ENCODE measurements at places on chromosomes 12 and 14.
A peak's percentile ranks its signal among the peaks of the same experiment; 100 is the strongest.

DNA sequence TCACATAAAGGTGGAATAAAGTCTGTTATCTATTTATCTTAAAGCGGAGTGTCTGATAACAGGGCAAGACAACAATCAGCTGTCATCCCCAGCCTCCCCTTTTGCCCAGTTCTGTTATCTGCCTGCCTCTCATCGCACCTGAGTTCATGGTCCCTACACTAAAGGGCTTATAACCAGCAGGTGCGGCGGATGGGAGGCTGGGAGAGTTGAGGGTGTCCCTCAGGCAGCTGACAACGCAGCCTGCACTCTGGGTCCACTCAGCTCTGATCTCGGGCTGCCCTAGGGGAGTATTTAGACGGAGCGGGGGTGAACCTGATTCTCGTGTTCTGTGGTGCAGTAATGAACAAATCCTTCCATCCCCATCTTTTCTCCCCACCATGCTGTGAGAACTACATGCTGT, 34.0 kb upstream of the JDP2 start:
- DNase-seq = no peak

DNA sequence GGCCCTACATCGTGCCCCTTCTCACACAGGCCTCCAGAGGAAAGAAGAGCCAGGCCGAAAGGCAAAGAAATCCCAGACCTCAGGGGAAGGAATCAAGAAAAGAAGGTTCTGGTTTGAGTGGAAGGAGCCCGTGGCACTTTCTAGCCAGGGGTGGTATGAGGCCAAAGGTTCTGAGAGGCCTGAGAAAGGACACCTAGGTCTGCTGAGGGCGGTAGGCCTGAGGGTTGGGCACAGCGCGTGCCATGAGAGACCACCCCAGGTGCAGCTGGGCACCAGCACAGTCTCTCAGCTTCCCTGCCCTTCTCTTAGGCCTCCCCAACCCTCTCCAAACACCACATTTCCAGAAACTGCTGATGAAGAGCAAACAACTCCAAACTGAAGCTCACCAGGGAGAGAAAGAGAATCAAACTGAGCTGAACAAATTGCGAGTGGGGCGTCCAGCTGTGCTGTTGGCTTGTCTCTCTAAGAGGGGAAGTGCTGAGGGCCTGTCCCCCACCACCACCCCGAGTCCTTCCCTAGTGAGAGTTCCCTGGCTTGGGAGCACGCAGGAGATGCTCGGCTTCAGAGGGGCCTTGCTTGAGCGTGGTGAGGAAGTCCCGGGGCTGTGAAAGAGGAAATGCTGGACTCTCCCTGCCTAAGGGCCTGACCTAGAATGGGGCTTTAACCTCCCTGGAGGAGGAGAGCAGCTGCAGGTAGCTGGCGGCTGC, 184.8 kb downstream of the ZFP36L1 start:
- DNase-seq = no peak

- DNase-seq = no peak
These were observed 4.8 kb downstream of the ITGA7 start for GRCh38 chr12:55702861-55703260.

DNA sequence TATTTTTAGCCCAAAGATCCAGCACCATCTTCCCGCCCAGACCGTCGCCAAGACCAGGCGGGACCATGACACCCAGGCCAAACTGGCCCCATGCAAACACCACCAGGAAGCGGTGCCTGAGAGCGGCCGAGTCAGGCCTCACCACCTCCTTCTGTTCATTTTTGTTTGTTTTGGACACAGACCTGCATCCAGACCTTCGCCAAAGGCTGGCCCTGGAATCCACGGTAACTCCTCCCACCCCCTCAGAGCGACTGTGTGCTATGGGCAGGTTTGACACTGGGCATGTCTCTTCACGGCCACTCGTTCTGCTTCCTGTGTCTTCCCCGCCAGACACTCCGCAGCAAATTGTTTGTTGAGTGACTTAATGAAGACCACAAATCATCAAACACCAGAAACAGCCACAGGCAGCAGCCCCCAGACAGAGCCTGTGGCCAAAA, 47.1 kb downstream of the NCOR2 start:
- peak; percentile 66 for DNase-seq

DNA sequence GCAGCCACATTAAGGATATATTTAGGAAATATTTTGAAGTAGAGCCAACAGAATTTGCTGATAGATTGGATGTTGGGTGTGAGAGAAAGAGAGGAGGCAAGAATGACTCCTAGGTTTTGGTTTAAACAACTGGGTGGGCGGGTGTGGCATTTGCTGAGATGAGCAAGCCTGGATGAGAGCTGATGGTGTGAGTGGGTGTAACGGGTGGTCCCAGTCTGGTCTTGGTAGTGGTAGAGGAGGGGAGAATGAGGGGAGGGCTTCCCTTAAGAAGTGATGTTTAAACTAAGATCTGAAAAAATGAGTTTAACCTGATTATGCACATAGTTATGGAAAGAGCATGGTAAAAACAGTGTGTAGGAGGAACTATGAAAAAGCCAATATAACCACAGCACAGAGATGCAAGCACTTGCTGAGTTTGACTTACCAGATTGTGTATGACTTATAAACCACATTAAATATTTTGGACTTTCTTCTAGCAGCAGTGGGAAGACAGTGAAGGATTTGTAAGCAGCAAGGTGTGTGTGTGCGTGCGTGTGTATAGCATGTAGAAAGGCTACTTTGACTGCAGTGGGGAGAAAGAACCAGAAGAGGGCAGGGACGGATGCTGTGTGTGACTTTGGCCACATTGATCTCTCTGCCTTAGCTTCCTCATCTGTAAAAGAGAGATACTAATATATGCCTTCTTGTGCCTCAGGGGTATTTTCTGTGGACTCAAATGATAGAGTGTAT, 139.7 kb downstream of the PRIMA1 start:
- DNase-seq = peak; percentile 15

DNA sequence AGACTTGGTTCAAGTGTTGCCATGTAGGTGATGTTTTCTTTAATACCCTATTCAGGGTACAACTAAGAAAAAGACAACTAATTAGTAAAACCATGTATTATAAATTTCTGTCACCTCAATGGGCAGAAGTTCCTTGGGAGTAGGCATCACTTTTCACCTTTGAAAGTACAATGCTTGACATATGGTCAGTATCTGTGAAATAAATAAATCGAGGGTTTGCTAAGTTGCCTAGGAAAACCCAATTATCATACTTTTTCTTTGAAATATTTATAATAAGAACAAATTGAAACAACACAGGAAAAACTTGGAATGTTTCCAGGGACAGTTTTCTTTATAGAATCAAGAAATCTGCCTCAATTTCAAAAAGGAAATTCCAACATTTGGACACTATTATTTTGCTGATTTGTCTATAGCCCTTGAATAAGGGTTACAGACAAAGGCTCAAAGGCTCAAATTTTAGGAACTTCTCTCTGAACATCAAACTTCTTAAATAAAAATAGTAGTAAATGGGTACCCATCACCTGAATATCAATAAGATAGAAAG, 13.7 kb downstream of the FGD6 start:
- DNase-seq = no peak

- peak; percentile 53 for DNase-seq
These were observed 17.6 kb downstream of the NID2 start for GRCh38 chr14:52051251-52051650.

DNA sequence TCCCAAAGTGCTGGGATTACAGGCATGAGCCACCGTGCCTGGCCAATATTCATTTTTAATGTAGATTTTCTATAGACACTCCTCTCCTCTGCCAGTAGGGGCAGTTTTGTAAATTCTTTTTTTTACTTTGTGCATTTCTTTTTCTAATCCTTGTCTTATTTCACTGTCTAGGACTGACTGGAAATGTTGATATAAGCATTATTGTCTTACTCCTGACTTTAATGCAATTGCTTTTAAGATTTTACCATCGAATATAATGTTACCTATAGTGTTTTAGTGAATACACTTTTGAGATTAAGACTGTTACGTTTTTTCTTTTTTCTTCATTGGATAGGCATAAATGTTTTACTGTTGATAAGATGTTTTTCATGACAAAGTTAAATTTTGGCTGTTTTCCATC, 35.4 kb upstream of the EMP1 start:
- no peak for DNase-seq

DNA sequence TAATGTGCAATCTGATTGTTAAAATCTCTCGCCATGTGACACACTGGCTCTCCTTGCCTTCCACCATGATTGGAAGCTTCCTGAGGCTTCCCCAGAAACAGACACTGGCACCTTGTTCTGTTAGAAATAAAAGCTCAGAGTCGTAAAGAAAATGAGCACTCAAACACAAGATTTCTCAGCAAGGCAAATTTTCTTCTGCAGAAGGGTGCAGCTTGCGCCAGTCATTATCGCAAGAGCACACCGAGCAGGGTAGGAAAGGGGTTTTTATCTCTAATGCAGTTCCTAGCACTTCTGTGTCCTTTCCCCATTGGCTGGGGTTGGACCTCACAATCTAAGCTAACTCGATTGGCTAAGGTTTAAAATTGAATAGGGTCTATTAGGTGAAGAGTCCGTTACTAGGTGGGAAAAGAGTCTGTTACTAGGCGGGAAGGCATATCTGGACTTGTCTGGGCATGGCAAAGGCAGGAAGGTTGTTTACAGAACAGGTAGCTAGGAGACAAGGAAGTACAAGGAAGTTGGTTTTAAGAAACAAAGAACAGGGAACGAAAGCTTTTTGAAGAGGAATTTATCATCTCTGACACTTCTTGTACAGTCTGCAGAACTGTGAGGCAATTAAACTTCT, 62.6 kb upstream of the BICD1 start:
- DNase-seq = no peak

DNA sequence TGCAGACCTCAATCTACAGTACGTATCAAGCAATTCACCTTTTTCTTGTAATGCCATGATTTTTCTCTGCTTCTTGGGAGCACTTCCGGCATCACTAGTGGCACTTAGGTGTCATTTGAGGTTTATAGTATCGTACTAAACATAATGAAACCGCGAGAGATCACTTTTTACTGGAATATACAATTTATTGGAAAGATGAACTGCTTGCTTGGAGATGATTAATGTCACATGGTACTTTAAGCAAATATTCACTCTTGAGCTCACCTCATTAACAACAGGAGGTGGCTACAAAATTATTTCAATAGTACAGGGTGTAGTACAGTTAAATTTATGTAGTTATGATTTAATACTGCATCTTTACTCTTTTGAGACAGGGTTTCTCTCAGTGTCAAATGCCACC, 11.5 kb downstream of the FUT8 start:
- no peak for DNase-seq

GRCh38 chr12:94290353-94290752, 142.0 kb downstream of the PLXNC1 start:
- DNase-seq = no peak

- DNase-seq = no peak
These were observed 32.6 kb upstream of the NTF3 start for GRCh38 chr12:5399266-5399665.

DNA sequence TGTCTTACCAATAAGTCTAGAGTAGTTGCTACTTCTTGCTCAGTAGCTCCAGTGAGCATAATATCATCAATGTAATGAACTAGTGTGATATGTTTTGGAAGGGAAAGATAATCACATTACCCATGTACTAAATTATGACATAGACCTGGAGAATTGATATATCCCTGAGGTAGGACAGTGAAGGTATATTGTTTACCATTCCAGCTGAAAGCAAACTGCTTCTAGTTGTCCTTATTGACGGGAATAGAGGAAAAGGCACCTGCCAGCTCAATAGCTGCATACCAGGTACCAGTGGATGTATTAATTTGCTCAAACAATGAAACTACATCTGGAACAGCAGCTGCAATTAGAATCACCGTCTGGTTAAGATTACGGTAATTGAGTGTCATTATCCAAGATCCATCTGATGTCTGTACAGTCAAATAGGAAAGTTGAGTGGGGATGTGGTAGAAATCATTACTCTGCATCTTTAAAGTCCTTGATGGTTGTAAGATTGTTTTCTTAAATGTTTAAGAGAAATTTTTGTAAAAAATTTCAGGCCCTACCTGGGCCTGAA, 100.0 kb upstream of the ARHGAP5 start:
- DNase-seq = no peak

DNA sequence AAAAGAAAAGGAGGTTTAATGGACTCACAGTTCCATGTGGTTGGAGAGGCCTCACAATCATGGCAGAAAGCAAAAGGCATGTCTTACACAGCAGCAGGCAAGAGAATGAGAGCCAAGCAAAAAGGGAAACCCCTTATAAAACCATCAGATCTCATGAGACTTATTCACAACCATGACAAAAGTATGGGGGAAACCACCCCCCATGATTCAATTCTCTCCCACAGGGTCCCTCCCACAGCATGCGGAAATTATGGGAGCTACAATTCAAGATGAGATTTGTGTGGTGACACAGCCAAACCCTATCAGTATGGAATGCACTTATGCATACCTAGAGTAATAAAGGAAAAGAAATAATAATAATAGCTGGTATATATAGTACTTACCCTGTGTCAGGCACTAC, 4.5 kb upstream of the GLIPR1 start:
- DNase-seq = no peak

DNA sequence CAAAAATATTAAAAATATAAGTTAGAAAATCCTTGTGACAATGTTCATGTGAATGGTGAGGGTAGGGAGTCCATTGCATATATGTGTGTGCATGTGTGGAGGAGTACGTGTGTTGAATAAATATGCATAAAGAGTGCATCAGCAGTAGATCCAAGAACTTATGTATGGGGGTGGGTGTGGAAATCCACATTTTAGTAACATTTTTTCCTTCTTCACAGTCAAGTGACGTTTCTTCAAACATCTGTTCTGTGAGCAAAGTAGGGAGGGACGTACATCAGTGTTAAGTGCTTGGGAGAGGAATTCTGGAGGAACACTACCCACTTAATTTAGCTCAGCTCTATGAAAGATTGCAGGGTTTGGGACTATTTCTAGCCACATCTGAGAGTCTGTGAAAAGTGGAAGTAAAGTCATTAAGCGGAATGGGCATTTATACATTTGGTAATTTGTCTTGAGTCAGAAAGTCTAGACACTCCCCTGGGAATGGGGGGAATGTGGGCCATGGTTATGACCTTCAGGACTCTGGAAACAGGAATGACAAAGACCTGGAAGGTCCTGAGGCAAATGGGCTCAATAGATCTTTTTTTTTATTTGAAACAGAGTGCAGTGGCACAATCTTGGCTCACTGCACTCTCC, 156.4 kb upstream of the PLXNC1 start:
- DNase-seq = peak; percentile 12

DNA sequence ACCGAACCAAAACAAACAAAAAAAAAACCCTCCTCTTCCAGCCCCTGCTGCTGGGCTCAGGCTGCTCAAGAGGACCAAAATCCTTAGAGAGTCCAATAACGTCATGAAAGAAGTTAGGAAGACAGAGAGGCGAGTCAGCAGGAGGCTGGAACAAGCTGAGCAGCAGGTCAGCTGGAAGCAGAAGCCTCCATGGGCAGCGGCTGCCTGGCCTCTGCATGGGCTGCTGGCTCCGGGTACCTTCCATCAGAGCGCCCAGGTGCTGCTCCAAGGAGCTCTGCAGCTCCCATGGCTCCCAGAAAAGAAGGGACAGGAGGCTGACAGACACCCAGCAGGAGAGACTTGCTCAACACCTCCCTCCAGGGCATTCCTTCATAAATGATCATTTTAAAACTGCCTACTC, 3.2 kb upstream of the KRT2 start:
- DNase-seq = peak; percentile 3

GRCh38 chr12:117854339-117855012, 114.3 kb downstream of the KSR2 start:
- DNase-seq = peak; percentile 60

Data from fibroblast of mammary gland (primary cell).